Fibroblast of lung (primary cell): ENCODE measurements at places on chromosomes 13 and 19. TPM values are rescaled to one million over a fixed set of nuclear protein-coding genes. Genes with fewer than 3 reads are reported as not detected.

FUT1 gene
- polyA plus RNA-seq = 0.02 and 0.06 TPM in 2 replicates

KBTBD6 gene
- 6.6 and 6.7 TPM in 2 replicates for polyA plus RNA-seq

LILRA1 gene
- not detected in 2 replicates for polyA plus RNA-seq

C19orf33 gene
- polyA plus RNA-seq = not detected in 2 replicates

ILF3 gene
- 109 and 163 TPM in 2 replicates for polyA plus RNA-seq

TUBB4A gene
- polyA plus RNA-seq = not detected in 2 replicates

PRR20C gene
- not detected in 2 replicates for polyA plus RNA-seq

- H3K27ac ChIP-seq = no peak overlapping the region
- no peaks in the 10 kb centered on the region for H3K36me3 ChIP-seq
- no peak for DNase-seq
Observed at GRCh38 chr19:15671891-15672579, 852 bp upstream of the CYP4F12 start.

- H3K27me3 ChIP-seq = no peaks in the 10 kb centered on the region
- H3K4me1 ChIP-seq = no peaks in the 10 kb centered on the region
- no peak for DNase-seq
- H3K4me3 ChIP-seq = no peak overlapping the region
- no peak overlapping the region for H3K27ac ChIP-seq
Observed at GRCh38 chr19:51511353-51511752, 9.8 kb upstream of the SIGLEC12 start.

- H3K36me3 ChIP-seq = no peaks in the 10 kb centered on the region
- no peak overlapping the region for H3K4me3 ChIP-seq
- no peak overlapping the region for H3K27ac ChIP-seq
Observed at GRCh38 chr19:22619371-22619770, 14.8 kb upstream of the ZNF492 start.

- no peaks in the 10 kb centered on the region for H3K4me1 ChIP-seq
- H3K36me3 ChIP-seq = no peaks in the 10 kb centered on the region
- no peak for DNase-seq
Observed at GRCh38 chr13:102225892-102226291, 176.0 kb downstream of the FGF14 start.

- peak overlapping the region; percentile 36 for H3K4me3 ChIP-seq
- peak; percentile 91 for DNase-seq
- peak overlapping the region; percentile 77 for H3K27ac ChIP-seq
- peaks cover 1% of the 10 kb centered on the region for H3K36me3 ChIP-seq
- H3K27me3 ChIP-seq = no peaks in the 10 kb centered on the region
Observed at GRCh38 chr13:111210544-111211469, 95.7 kb downstream of the ARHGEF7 start.

GRCh38 chr13:108230377-108230776 lies 12.2 kb downstream of the ABHD13 start:
- no peak for DNase-seq
- H3K4me1 ChIP-seq = no peaks in the 10 kb centered on the region
- no peak overlapping the region for H3K4me3 ChIP-seq
- no peak overlapping the region for H3K27ac ChIP-seq

- no peaks in the 10 kb centered on the region for H3K36me3 ChIP-seq
- H3K4me3 ChIP-seq = no peak overlapping the region
- no peak for DNase-seq
- no peak overlapping the region for H3K27ac ChIP-seq
- no peaks in the 10 kb centered on the region for H3K4me1 ChIP-seq
Observed at GRCh38 chr19:47826800-47827199, 5.1 kb downstream of the CRX start.

GRCh38 chr19:41480336-41480735 lies 37.4 kb downstream of the ERICH4 start:
- no peak overlapping the region for H3K27ac ChIP-seq
- DNase-seq = no peak
- no peaks in the 10 kb centered on the region for H3K4me1 ChIP-seq

DNA sequence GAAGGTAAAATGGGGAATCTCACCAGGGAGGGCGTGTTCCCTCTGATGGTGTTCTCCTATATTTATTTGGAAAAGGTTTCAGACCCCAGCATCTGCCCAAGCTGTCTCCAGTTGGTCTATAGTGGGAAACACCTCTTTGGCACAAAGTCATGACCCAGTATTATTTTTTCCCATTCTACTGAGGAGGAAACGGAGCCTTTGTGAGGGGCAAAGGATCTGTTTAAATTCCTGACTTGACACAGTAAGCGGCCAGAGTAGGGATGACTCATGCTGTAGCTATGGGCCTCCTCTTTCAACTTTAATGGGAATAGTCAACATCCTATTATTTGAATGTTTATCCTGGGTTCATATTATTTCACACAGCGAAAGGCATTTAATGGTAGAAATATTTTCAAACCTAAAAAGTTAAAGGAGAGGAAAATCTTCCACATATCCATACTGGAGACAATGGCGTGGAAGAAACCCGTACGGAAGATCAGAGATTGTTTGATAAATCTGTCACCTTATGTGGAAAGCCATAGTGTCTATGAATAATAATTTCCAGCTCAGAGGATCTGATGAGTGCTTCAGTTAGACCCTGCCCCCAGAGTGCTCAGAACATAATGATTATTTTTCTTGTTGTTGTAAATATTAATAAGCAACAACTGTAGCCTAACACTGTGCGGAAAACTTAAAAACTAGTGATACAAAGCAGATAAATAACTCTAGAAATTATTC lies 126.0 kb downstream of the FOXO1 start:
- H3K36me3 ChIP-seq = no peaks in the 10 kb centered on the region
- DNase-seq = peak; percentile 82
- no peak overlapping the region for H3K4me3 ChIP-seq
- peaks cover 3% of the 10 kb centered on the region for H3K4me1 ChIP-seq
- H3K27ac ChIP-seq = no peak overlapping the region

DNA sequence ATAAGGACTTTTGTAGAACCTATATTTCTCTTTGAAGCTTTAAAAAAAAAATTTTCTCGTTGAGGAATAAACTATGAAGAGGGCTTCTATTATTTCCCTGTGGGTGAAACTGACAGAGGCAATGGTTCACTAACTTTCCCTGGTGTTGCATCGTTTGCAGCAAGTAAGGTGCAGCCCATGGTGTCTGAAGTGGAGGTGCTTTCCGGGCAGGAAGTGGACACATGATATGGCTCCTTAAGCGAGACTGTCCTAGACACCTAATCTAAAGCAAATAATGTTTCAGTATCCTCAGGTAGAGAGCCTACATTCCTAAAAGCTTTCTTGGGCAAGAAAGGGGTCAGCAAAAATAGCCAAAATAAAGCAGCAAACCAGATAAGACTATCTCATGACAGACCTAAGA lies 437.6 kb upstream of the ARGLU1 start:
- no peaks in the 10 kb centered on the region for H3K4me1 ChIP-seq
- no peaks in the 10 kb centered on the region for H3K36me3 ChIP-seq
- no peak overlapping the region for H3K4me3 ChIP-seq
- no peaks in the 10 kb centered on the region for H3K27me3 ChIP-seq
- DNase-seq = no peak

GRCh38 chr13:48296528-48296927 lies 7.0 kb upstream of the RB1 start:
- no peak for DNase-seq
- no peak overlapping the region for H3K4me3 ChIP-seq
- H3K27me3 ChIP-seq = no peaks in the 10 kb centered on the region

GRCh38 chr19:1379126-1379905 lies 4.4 kb upstream of the NDUFS7 start:
- no peaks in the 10 kb centered on the region for H3K4me1 ChIP-seq
- no peak for DNase-seq

GRCh38 chr19:48705431-48705830 lies 9.7 kb downstream of the FUT2 start:
- no peaks in the 10 kb centered on the region for H3K27me3 ChIP-seq
- H3K36me3 ChIP-seq = no peaks in the 10 kb centered on the region
- H3K27ac ChIP-seq = no peak overlapping the region
- no peaks in the 10 kb centered on the region for H3K4me1 ChIP-seq
- H3K4me3 ChIP-seq = no peak overlapping the region

DNA sequence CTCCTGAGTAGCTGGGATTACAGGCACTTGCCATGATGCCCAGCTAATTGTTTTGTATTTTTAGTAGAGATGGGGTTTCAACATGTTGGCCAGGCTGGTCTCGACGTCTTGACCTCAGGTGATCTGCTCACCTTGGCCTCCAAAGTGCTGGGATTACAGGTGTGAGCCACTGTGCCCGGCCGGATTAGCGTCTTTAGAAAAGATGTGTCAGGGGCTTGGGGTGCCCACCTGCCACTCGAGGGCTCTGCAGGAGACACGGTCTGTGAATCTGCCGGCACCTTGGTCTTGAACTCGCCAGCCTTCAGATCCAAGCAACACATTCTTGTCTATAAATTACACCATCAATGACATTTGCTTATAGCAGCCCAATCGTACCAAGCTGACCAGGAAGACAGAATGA lies 38.8 kb upstream of the TUBGCP3 start:
- no peaks in the 10 kb centered on the region for H3K27me3 ChIP-seq
- H3K36me3 ChIP-seq = no peaks in the 10 kb centered on the region
- no peak overlapping the region for H3K4me3 ChIP-seq
- no peak overlapping the region for H3K27ac ChIP-seq
- DNase-seq = no peak

GRCh38 chr13:114053026-114053425 lies 79.2 kb upstream of the C13orf46 start:
- no peak overlapping the region for H3K4me3 ChIP-seq
- DNase-seq = peak; percentile 85
- peaks cover 9% of the 10 kb centered on the region for H3K4me1 ChIP-seq
- peaks cover 28% of the 10 kb centered on the region for H3K36me3 ChIP-seq
- no peaks in the 10 kb centered on the region for H3K27me3 ChIP-seq
- H3K27ac ChIP-seq = peak overlapping the region; percentile 45
